ENCODE measurements at places on chromosomes 13 and 19. TPM values are rescaled to one million over a fixed set of nuclear protein-coding genes. Genes with fewer than 3 reads are reported as not detected.

TJP3 gene
- 1.1 TPM for total RNA-seq

DNA sequence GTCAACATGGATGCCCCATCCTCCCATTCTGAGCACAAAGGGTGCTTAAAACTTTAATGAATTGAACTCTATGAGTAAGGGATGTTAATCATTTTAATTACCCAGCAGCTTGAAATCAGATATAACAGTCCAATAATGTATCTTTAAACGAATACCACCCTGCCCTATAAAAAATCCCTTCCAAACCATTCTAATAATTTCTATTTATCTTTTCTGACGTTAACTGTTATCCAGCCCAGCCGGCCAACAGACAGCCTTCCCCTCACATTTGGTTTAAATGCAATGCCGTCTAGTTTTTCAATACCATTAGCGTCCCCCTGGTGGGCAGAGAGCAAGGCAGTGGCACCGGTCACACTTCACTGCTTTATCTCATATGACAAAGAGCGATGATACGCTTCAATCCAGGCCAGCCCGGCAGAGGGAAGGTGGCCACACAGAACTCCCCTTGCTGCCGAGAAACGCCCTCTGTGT lies 402.2 kb upstream of the ZNF507 start:
- no peak for DNase-seq

DNA sequence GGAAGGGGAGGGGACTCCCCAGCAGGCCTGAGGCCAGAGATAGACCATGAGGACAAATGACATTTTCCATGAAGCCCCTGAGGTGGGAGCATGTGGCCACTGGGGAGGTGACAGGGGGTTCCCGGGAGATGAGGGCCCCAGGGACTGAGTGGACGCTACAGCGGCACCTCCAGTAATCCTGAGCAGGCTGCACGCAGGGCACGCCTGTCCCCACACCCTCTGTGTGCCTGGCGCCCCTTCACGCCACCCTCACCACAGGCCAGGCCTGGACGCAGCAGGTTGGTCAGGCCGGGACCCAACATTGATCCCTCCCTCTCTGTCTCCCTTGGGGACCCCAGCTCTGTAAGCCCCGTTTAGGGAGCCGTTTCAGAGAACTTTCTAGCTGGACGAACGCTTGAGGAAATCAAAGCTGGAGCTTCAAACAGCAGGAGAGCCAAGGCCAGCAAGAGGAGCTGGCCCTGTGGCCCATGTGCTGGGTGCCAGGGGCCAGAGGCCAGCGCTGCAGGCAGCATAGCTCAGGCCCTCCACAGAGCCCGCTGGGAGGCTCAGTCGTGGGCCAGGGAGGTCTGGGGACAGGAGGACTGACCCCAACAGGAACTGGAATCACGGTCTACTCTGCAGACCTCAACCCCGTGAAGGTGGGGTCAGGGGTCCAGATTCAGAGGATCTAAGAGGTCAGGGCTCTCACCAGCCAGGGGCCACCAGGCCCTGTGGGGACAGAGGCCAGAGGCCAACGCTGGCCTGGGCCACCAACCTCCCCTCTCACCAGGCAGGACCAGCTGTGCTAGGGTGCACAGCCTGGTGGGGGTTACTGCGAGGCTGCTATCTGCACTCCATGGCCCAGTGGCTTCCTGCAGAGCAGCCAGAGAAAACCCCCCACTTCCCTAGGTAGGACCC lies 14.6 kb downstream of the LSM4 start:
- DNase-seq = no peak

DNA sequence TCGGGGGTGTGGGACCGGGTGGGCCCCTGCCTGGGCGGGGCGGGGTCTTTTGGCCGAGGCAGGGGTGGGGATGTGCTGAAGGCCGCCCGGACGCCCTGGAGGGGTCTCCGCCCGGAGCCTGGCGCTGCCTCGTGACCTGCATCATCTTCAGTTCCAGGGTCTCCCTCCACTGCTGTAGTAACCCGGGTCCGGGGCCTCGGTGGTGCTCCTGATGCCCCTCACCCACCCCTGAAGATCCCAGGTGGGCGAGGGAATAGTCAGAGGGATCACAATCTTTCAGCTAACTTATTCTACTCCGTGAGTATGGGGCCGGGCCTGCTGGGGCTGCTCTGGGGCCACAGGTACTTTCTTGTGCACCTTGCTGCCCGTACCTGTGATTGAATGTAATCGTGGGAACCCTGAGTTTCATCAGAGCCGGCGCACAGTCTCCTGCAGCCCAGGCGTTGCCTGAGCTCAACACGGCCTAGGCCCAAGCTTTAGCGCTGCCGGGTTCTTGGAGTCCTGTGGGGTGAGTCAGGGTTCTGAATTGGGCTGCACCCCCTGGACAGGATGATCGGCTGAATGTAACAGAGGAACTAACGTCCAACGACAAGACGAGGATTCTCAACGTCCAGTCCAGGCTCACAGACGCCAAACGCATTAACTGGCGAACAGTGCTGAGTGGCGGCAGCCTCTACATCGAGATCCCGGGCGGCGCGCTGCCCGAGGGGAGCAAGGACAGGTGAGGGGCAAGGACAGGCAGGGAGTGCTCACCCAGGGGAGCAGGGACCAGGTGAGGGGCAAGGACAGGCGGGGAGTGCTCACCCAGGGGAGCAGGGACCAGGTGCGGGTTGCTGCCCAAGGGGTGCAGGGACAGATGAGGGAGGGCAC lies 10.5 kb downstream of the PEAK3 start:
- DNase-seq = no peak

GRCh38 chr13:99655351-99656091 lies 154.2 kb downstream of the TM9SF2 start:
- DNase-seq = peak; percentile 4

Measured in hematopoietic multipotent progenitor cell (in vitro differentiated cells).